ENCODE measurements at places on chromosomes 1 and 21.

GRCh38 chr1:168833801-168834224 is 104.8 kb upstream of the DPT start:
- H3K4me3 ChIP-seq, result no peak overlapping the region
- H3K27me3 ChIP-seq, result no peaks in the 10 kb centered on the region
- no peak overlapping the region for H3K27ac ChIP-seq
- no peaks in the 10 kb centered on the region for H3K4me1 ChIP-seq
- DNase-seq, result no peak

GRCh38 chr1:157411769-157412168 is 140.5 kb downstream of the FCRL5 start:
- peaks cover 3% of the 10 kb centered on the region for H3K27me3 ChIP-seq
- H3K4me3 ChIP-seq, result no peak overlapping the region
- H3K36me3 ChIP-seq, result no peaks in the 10 kb centered on the region

DNA sequence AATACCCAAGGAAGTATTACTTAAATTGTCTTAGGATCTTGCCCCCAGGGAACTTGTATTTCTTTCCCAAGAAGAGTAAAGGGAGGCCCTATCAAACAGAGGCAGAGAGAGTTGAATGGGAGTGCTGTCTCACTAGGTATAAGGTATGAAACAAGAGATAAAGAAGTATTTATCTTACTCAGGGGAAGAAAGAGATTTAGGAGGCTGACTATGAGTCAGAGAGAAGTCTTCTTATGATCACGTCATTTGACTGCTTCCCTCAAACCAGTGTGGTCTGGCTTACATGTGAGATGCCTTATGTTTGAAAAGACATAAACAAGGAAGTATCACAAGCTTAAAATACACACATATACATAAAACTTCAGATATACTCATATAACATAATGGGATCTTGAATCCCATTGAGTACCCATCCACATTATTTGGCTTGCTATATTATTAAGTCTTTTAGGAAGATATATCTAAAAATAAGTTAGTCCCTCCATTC is 29.6 kb downstream of the DUSP10 start:
- peaks cover 5% of the 10 kb centered on the region for H3K36me3 ChIP-seq
- H3K4me3 ChIP-seq, result peak overlapping the region; percentile 67
- H3K27me3 ChIP-seq, result no peaks in the 10 kb centered on the region
- peak; percentile 90 for DNase-seq

DNA sequence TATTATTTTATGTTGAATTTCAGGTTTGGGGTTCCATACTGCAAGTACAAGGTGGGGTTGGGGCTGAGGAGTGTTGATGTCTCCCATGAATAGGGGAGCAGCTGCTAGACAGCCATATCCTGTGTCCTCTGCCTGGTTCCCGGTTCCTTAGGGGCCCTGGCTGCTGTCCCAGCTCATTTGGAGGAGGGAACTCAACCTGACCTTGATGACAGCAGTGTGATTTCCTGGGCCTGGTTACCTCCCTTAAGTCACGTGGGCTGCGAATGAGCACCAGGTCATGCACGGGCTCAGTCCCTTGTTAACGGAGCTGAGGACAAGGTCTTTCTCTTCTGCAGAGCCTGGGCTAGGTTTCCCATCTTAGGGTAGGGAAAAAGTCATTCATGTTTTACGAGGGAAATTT is 85.1 kb downstream of the MTR start:
- DNase-seq, result no peak
- no peak overlapping the region for H3K4me3 ChIP-seq
- H3K27me3 ChIP-seq, result no peaks in the 10 kb centered on the region
- H3K36me3 ChIP-seq, result peaks cover 48% of the 10 kb centered on the region
- no peak overlapping the region for H3K27ac ChIP-seq

- H3K27ac ChIP-seq, result no peak overlapping the region
- DNase-seq, result no peak
- no peaks in the 10 kb centered on the region for H3K36me3 ChIP-seq
- H3K27me3 ChIP-seq, result peaks cover 15% of the 10 kb centered on the region
Measured at GRCh38 chr1:204079608-204079999, 6.7 kb downstream of the SOX13 start.

DNA sequence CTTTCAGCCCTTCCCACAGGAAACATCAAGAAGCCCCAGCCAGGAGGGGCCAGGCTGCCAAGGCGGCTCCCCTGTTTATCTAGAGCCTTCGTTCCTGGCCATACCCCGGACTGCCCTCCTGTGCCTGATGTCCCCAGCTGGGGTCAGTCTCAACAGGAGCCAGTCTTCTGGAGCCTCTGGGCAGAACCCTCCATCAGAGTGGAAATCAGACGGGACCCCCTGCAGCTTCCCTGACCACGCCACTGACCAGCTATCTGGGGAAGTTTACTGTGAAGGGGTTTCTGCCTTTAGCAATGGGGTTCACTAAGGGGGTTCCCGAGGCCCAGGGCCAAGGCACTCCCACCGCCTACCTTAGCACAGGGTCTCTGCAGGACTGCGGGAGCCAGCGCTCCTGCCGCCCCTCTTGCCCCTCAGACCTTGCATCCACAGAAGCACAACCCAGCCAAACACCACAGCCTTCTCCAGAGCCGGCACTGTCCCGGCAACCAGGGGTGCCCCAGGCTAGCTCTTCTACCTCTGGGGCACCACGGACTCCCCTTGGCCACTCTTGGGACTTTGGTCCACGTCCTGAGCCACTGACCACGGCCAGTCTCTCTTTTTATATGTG is 3.5 kb upstream of the MTFR1L start:
- no peak overlapping the region for H3K4me3 ChIP-seq
- peaks cover 16% of the 10 kb centered on the region for H3K4me1 ChIP-seq
- no peaks in the 10 kb centered on the region for H3K36me3 ChIP-seq
- no peak for DNase-seq
- H3K27me3 ChIP-seq, result no peaks in the 10 kb centered on the region

GRCh38 chr1:156838972-156839371 is 19.9 kb downstream of the INSRR start:
- H3K27ac ChIP-seq, result no peak overlapping the region
- H3K4me3 ChIP-seq, result no peak overlapping the region
- H3K4me1 ChIP-seq, result peaks cover 22% of the 10 kb centered on the region
- peak; percentile 26 for DNase-seq

- H3K27me3 ChIP-seq, result no peaks in the 10 kb centered on the region
- DNase-seq, result no peak
- H3K27ac ChIP-seq, result no peak overlapping the region
- H3K4me3 ChIP-seq, result no peak overlapping the region
Measured at GRCh38 chr1:89381618-89382017, 17.8 kb downstream of the GBP6 start.

GRCh38 chr1:235980976-235981375 is 83.9 kb downstream of the NID1 start:
- no peak overlapping the region for H3K27ac ChIP-seq
- H3K4me3 ChIP-seq, result no peak overlapping the region
- no peaks in the 10 kb centered on the region for H3K4me1 ChIP-seq
- H3K36me3 ChIP-seq, result no peaks in the 10 kb centered on the region
- H3K27me3 ChIP-seq, result peaks cover 4% of the 10 kb centered on the region

DNA sequence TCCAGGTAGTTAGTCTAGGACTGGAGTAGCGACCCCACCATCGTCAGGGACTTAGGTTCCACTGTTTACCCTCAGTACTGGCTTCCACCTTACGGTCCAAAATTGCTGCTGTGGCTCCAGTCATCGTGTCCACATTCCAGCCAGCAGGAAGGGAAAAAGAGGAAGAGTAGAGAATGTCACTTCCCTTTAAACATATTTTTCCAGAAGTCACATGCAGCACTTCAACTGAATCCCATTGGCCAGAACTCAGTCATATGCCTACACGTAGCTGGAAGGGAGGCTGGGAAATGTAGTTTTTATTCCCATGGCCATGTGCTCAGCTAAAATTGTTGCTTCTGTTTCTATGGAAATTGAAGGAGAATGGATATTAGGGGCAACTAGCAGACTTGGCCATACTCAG is 84.1 kb upstream of the SELENON start:
- peaks cover 15% of the 10 kb centered on the region for H3K4me1 ChIP-seq
- no peak overlapping the region for H3K4me3 ChIP-seq
- H3K27me3 ChIP-seq, result no peaks in the 10 kb centered on the region

DNA sequence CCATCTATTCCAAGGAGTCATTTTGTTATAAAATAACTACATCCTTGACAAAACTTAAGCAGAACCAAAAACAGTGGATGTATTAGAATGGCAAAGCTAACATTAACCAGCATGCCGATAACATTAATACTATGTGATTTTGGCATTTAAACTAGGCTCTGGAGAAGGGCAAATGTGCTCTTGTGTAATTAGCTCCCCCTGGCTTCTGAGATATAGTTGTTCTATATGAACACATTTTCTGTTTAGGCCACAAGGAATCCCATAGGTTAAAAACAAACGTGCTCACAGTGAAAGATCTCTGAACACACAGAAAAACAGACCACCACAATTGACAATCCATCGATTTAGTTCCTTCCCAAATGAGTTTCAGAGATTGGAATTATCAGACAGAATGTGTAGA is 57.4 kb upstream of the TARS2 start:
- no peak overlapping the region for H3K27ac ChIP-seq
- DNase-seq, result peak; percentile 30
- H3K27me3 ChIP-seq, result no peaks in the 10 kb centered on the region
- H3K36me3 ChIP-seq, result peaks cover 5% of the 10 kb centered on the region
- H3K4me3 ChIP-seq, result no peak overlapping the region

DNA sequence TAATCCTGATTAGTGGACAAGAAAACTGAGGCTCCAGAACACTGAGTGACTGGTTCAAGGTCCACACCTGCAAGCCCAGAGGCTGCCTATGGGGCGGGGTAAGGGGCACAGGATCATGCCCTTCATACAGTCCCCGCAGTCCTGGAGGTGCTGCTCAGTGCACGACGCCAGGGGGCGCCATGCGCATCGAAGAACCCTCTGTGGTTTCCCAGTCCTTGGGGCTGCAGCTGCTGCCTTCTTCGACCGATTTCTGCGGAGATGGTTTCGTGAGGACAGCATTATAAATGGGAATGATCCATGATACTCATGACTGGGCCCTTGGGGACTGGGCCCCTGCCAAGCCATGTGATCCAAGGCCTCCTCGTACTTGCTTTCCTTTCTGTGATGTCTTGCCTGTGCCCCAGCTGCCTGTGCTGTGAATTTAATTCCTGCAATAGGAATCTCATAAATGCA is 37.1 kb upstream of the ARHGEF10L start:
- no peak overlapping the region for H3K27ac ChIP-seq
- H3K4me1 ChIP-seq, result no peaks in the 10 kb centered on the region
- no peaks in the 10 kb centered on the region for H3K27me3 ChIP-seq
- no peak for DNase-seq

DNA sequence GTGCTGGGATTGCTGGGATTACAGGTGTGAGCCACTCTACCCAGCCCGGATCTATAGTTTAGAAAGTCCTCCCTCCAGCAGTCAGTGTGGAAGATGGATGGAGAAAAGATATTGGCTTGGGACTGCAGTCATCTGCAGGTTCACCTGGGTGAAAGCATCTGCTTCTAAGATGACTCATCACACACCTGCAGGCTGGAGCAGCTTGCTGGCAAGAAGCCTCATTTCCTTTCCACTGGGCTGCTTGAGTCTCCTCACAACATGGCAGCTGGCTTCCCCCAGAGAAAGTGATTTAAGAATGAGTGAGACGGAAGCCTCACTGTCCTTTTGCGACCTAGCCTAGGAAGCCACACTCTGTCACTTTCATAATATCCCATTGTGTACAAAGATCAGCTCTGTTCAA is 50.0 kb downstream of the FOXO6 start:
- peaks cover 4% of the 10 kb centered on the region for H3K27me3 ChIP-seq
- no peaks in the 10 kb centered on the region for H3K36me3 ChIP-seq
- H3K27ac ChIP-seq, result no peak overlapping the region
- DNase-seq, result no peak
- no peak overlapping the region for H3K4me3 ChIP-seq
- H3K4me1 ChIP-seq, result no peaks in the 10 kb centered on the region

GRCh38 chr1:5717031-5717682 is 275.1 kb downstream of the NPHP4 start:
- no peaks in the 10 kb centered on the region for H3K4me1 ChIP-seq
- H3K27ac ChIP-seq, result no peak overlapping the region
- no peaks in the 10 kb centered on the region for H3K36me3 ChIP-seq
- H3K27me3 ChIP-seq, result no peaks in the 10 kb centered on the region
- H3K4me3 ChIP-seq, result no peak overlapping the region
- DNase-seq, result no peak

DNA sequence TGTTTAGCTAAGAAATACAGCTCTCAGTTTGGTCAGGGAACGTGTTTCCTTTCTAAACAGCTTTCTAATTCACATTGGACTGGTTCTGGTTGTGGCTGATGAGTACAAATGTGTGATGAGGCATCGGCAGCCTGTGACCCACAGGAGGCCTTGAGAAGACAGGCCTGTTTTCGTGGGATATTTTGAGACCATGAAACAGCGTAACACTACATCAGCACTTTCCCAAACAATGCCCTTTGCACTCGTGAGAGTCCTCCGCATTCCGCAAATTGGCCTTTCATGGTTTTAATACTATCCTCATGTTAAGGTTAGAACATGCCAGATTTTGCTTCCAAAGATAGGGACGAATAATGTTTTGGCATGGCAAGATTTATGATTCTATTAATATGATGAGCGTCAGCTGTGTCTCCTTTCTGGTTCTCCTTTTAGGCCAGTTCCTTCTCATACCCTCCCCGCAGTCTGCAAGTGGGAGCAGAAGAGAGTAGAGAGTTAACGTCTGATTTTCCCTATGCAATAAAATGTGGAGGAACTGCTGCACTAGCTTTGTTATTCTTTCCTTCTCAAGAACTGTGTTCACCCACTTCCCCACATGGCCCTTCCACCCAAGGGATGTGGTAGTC is 84.3 kb upstream of the L1TD1 start:
- H3K4me3 ChIP-seq, result no peak overlapping the region
- H3K36me3 ChIP-seq, result peaks cover 3% of the 10 kb centered on the region
- no peaks in the 10 kb centered on the region for H3K4me1 ChIP-seq
- no peaks in the 10 kb centered on the region for H3K27me3 ChIP-seq
- no peak for DNase-seq
- H3K27ac ChIP-seq, result no peak overlapping the region

GRCh38 chr21:44878053-44878982 is 4.8 kb upstream of the PTTG1IP start:
- no peak for DNase-seq
- no peaks in the 10 kb centered on the region for H3K27me3 ChIP-seq
- H3K4me3 ChIP-seq, result no peak overlapping the region
- no peak overlapping the region for H3K27ac ChIP-seq
- H3K4me1 ChIP-seq, result peaks cover 23% of the 10 kb centered on the region
- no peaks in the 10 kb centered on the region for H3K36me3 ChIP-seq

GRCh38 chr21:17828223-17828622 is 9.1 kb upstream of the C21orf91 start:
- no peak for DNase-seq
- H3K4me1 ChIP-seq, result no peaks in the 10 kb centered on the region
- H3K27me3 ChIP-seq, result no peaks in the 10 kb centered on the region
- no peak overlapping the region for H3K4me3 ChIP-seq
- H3K36me3 ChIP-seq, result no peaks in the 10 kb centered on the region

DNA sequence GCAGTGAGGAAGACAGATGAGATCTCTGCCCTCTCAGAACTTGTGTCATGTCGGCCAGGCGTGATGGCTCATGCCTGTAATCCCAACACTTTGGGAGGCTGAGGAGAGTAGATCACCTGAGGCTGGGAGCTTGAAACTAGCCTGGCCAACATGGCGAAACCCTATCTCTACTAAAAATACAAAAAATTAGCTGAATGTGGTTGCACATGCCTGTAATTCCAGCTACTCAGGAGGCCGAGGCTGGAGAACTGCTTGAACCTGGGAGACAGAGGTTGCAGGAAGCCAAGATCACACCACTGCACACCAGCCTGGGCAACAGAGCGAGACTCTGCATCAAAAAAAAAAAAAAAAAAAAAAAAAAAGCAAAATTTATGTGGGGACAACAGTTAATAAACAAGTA is 40.9 kb upstream of the RALGPS2 start:
- DNase-seq, result no peak
- H3K27ac ChIP-seq, result no peak overlapping the region
- H3K36me3 ChIP-seq, result no peaks in the 10 kb centered on the region
- no peaks in the 10 kb centered on the region for H3K27me3 ChIP-seq

- H3K4me3 ChIP-seq, result no peak overlapping the region
- H3K36me3 ChIP-seq, result no peaks in the 10 kb centered on the region
- DNase-seq, result no peak
- H3K4me1 ChIP-seq, result no peaks in the 10 kb centered on the region
Measured at GRCh38 chr1:29821605-29822004, 585.3 kb downstream of the PTPRU start.
